Inflammatory macrophage treated with lipopolysaccharide for 4 hours (primary cell): ENCODE measurements at places on chromosomes 7 and 10.

- DNase-seq = no peak
These were observed 654.6 kb downstream of the TNS3 start for GRCh38 chr7:46927131-46927810.

DNA sequence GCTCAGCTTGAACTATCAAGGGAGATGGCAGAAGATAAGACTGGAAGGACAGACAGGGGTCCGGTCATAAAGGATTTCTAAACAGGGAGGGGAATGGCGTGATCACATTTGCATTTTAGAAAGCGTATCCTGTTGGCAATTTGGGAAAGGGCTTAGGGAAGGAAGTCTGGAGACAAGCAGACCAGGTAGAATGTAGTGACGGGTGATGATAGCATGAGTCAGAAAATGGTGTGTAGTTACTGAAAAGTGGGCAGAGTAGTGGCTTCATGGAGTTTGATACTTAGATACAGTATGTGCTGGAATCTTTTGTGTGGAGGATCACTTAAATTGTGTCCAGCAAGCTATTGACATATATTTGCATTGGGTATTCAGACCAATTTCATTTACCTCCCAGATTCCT, 61.2 kb downstream of the LRGUK start:
- DNase-seq = no peak

DNA sequence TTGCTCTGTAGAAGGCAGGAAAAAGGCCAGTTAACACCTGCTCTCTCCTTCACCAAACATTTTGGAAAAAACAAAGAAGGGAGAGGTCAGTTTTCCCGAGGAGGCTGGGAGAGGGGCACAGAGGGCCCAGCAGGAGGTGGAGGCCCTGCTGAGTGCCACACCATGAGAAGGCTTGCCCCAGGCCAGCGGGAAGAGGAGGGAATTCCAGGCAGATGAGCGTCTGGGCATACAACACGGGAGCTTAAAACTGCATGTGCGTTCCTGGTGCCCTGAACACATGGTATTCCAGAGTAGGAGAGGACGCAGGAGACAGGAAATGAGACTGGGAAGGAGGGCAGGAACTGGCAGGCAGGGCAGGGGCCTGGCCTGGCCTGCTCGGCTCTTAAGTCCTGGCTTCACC, 182.4 kb downstream of the CCDC3 start:
- DNase-seq = no peak

DNA sequence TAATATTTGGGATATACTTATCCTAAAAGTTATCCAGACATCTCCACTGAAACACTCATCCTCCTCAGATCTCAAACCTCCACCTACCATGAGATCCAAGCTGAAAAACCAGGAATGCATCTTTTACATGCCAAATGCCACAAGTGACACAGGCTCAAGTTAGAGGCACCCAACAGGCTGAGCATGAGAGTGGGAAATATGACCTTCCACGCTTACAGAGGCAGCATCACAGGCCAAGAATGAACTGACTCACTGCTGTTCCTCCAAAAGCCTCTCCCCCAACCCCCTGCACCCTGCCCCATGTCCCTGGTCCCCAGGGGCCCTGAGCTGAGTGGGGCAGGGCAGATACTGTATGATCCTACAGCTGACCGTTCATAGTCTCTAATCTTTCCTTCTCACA, 4.8 kb upstream of the MTPAP start:
- no peak for DNase-seq

GRCh38 chr10:132149917-132150316, 36.8 kb upstream of the DPYSL4 start:
- DNase-seq = no peak

DNA sequence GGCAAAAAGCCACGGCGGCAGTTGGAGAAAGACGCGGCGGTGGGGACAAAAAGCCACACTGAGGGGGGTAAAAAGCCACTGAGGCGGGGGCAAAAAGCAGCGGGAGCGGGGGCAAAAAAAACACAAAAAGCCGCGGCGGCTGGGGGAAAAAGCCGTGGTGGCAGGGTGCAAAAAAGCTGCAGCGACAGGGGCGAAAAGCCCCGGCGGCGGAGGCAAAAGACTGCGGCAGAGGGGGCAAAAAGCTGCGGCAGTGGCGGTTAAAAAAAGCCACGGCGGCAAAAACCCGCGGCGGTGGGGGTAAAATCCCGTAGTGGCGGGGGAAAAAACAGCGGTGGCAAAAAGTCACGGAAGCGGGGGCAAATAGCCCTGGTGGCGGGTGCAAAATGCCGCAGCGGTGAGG, 527.3 kb downstream of the ZNF33B start:
- DNase-seq = no peak

DNA sequence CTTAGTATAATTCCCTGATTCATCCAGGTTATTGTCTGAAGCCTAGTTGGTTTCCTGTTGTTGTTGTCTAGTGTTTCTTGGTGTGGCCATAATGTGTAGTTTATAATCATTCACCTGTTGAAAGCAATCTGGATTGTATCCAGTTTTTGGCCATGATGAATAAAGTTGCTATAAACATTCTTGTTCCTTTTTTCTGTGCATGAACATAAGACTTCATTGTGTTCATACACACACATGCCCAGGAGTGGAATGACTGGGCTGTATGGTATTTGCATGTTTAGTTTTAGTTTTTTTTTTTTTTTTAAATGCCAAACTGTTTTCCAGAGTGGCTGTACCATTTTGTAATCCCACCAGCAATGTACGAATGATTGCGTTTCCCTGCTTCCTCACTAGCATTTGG, 349.8 kb downstream of the SDK1 start:
- no peak for DNase-seq

DNA sequence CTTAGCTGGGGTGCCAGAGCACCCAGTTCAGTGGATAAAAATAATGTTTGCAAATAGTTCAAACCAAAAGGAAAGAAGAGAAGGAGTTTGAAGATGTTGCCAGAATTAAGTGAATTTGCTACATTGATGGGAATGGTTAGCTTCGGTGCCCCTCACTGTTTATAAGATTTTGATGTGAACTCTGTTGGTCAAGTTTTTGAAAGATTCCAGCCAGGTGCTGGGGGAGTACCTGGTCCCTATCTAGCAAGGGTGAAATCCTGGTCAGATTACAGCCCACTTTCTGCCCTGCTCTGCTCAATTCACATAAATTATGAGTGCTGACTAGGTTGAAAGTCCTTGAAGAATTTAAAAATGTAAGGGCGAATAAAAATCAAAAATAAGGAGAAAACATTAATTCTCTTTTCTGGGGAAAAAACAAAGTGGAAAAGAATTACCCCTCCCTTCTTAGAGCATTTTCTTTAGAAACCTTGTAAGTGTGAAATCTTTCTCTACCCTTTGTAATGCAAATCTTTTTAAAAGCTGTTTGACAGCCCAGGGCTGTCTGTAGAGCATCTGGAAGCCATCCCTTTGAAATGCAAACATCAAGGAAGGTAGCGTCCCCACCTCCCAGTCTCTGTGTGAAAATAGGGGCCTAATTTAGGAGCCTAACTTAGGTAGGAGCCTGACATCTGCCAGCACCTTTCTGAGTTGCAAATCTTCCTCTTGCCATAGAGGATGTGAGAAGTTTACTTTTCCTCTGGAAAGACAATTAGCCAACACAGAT, 1.4 kb upstream of the GIMAP5 start:
- DNase-seq = no peak

GRCh38 chr7:34198231-34198641, 292.9 kb downstream of the BMPER start:
- DNase-seq = no peak
